ENCODE measurements at places on chromosomes 16 and 17.

GRCh38 chr17:43879723-43880419 lies 27.5 kb downstream of the MPP2 start:
- DNase-seq, result no peak

GRCh38 chr17:17913695-17914332 lies 58.4 kb downstream of the TOM1L2 start:
- DNase-seq, result no peak

- DNase-seq, result no peak
These were observed 38.4 kb downstream of the PTRH2 start for GRCh38 chr17:59668816-59669215.

DNA sequence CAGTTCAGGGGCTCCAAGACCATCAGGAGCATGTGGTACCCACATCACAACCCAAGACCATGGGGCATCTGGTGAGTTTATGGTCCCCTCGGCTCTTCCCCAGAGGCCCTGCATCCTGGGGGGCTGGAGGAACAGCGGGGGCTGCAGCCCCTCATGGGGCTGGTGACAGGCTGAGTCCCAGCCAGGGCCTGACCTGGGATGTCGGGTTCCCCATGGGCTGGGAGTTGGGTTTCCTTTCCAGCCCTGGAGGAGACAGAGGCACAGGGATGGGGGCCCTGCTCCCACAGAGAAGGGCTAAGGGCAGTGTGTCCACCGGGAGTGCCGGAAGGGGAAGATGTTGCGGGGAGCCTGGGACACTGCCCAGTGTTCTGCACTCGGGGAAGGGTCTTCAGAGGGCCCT lies 82.4 kb downstream of the GOSR1 start:
- no peak for DNase-seq

GRCh38 chr17:14042411-14042810 lies 26.9 kb upstream of the COX10 start:
- no peak for DNase-seq

DNA sequence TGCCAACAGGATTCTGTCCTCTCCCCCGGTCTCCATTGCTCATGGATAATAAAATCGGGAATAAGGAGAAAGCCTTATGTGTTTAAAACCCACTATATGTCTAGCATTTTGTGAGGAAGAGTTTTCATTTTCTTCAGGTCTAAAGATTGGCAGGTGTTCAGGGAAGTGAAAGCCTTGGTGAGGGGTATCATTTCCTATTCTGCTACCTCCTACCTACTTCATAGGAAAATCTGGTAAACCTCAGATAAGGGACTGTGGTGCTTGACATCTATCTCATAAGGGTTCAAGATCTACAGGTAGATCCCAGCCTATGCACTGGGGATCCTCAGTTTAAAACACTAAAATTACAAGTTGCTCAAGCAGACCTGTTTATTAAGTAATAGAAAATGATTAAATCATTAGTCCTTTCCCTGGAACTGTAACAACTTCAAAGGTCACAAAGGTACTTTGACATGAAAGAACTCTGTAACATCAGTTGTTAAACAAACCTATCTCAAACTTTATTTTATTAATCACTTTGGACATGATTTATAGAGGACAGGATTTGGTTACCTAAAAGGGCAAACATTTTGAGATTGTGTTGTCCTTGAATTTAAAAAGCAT lies 6.5 kb downstream of the MOSMO start:
- no peak for DNase-seq

DNA sequence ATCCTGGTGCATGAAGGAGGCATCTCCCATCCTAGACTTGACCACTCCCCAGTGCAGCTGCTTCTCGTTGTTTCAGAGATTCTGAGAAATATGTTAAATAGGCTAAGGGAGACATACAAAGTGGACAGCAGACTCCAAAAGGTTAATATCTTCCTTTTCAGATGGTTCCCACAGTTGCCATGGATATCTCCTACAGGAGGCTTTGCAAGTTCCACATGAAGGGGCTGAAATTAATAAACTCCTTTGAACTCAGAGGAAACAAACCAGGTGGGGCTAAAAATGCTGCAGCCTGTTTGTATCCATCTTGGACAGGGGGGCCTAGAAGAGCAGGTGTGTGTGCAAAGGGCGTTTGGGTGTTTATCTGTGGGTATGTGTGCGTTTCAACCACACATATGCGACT lies 257.4 kb upstream of the XYLT1 start:
- DNase-seq, result no peak

- no peak for DNase-seq
These were observed 50.9 kb downstream of the B9D1 start for GRCh38 chr17:19311421-19312215.

GRCh38 chr16:58265480-58266052 lies 29.3 kb downstream of the PRSS54 start:
- peak; percentile 31 for DNase-seq

GRCh38 chr16:29977063-29977825 lies 3.6 kb downstream of the TAOK2 start:
- DNase-seq, result no peak

DNA sequence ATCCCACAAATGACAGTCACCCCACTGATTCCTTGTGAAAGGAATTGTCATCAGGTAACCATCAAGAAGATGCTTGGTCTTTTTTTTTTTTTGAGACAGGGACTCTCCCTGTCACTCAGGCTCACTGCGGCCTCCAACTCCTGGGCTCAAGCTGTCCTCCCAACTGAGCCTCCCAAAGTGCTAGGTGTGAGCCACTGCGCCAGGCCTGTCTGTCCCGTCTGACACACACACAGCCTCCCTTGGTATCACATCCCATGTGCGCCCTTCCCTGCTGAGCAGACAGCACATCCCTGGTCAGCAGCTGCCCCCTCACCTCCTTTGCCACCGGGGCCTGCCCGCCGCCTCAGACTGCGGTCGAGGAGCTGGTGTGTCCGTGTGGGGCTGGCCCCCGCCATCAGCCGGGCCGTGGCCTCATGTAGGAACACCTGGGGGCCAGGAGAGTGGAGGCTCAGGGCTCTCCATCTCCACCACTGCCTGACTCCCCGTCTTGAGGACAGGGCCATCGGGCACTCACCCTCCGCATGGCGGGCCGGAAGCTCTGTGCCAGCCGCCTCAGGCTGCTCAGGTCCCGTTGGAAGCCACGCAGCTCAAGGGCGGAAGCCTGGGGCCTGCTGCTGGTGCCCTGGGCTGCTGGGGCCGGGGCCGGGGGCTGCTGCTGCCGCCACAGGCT lies 23.6 kb downstream of the SREBF1 start:
- no peak for DNase-seq

GRCh38 chr17:75771334-75772281 lies 6.6 kb upstream of the GALK1 start:
- DNase-seq, result no peak

GRCh38 chr17:48433896-48434295 lies 3.9 kb upstream of the SKAP1 start:
- DNase-seq, result no peak

DNA sequence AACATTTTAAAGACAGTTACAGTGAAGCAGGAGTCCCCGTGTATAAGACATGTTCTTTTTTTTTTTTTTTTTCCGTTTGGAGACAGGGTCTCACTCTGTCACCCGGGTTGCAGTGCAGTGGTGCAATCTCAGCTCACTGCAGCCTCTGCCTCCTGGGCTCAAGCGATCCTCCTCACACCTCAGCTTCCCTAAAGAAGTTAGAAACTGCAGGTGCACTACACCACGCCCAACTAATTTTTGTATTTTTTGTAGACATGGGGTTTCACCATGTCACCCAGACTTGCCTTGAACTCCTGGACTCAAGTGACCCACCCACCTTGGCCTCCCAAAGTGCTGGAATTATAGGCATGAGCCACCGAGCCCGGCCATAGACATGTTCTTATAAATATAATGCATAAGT lies 3.0 kb downstream of the EVI2B start:
- DNase-seq, result no peak

DNA sequence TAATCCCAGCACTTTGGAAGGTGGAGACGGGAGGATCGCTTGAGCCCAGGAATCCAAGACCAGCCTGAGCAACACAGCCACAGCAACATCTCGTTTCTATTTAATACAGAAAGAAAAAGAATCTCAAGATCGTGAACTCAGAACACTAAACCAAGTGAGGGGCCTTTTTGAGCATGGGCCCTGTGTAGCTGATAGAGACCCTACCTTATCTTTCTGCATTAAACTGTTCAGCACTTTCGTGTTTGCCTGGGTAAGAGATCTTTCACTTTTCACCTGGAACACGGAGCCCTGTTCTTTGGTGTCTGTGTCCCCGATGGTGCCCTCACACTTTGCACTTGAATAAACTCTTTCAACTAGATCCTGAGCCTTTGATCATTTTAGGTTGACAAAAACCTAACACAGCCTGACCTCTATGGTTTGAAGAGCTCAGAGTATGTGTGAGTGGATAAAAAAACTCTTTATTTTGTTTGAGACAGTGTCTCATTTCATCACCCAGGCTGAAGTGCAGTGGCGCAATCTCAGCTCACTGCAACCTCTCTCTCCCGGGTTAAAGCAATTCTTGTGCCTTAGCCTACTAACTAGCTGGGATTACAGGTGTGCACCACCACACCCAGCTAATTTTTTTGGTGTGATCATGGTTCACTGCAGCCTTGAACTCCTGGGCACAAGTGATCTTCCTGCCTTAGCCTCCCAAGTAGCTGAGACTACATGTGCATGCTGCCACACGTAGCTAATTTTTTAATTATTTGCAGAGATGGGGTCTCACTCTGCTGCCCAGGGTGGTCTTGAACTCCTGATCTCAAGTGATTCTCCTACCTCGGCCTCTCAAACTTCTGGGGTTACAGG lies 83.8 kb upstream of the GRIN2A start:
- DNase-seq, result no peak

DNA sequence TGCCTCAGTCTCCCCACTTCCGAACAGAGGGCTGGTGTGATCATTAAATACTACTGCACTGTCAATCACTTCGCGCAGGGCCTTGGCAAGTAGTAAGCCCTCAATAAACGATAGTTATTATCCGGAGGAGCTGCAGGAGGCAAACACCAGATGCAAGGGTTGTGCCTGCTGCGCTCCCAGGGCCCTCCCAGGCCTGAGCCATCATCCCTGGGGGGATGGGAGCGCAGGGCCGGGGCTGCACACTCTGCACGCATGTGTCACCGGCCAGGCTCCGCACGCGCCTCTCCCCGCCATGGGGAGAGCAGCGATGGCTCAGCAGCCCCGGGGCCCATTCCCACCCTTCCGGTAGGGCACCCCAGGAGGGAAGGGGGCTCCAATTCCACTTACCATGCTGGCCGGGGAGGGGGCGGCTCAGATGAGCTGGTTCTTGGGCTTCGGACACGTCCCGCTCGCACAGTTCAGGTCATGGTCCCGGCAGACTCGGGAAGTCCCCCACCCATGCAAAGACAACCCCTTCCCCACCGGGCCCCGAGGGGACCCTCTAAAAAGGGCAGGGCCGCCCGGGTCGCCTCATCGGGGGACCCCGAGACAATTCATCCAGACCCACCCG lies 681 bp downstream of the XPO6 start:
- peak; percentile 49 for DNase-seq

- peak; percentile 44 for DNase-seq
These were observed 22.2 kb downstream of the CLTC start for GRCh38 chr17:59641799-59642484.

DNA sequence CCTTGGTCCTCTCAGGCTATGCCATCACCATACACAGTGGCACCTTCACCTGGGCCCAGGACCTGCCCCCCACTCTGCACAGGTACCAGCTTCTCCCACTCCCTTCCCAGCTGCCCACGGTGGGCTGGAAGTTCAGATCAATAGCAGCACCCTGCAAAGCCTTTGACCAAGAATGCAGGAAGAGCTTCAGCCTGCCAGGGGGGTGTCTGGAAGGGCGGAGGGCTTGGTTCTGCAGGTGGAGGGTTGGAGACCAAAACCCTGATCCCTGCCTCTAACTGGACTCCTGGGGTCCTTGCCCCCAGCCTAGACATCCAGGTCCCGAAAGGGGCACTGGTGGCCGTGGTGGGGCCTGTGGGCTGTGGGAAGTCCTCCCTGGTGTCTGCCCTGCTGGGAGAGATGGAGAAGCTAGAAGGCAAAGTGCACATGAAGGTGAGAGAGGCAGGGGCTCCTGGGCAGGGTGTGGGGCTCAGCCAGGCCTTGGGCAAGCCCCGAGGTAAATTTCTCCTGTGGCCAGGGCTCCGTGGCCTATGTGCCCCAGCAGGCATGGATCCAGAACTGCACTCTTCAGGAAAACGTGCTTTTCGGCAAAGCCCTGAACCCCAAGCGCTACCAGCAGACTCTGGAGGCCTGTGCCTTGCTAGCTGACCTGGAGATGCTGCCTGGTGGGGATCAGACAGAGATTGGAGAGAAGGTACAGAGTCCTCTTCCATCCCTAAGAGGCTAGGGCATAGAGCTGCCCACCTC lies 34.3 kb downstream of the ABCC3 start:
- DNase-seq, result no peak

DNA sequence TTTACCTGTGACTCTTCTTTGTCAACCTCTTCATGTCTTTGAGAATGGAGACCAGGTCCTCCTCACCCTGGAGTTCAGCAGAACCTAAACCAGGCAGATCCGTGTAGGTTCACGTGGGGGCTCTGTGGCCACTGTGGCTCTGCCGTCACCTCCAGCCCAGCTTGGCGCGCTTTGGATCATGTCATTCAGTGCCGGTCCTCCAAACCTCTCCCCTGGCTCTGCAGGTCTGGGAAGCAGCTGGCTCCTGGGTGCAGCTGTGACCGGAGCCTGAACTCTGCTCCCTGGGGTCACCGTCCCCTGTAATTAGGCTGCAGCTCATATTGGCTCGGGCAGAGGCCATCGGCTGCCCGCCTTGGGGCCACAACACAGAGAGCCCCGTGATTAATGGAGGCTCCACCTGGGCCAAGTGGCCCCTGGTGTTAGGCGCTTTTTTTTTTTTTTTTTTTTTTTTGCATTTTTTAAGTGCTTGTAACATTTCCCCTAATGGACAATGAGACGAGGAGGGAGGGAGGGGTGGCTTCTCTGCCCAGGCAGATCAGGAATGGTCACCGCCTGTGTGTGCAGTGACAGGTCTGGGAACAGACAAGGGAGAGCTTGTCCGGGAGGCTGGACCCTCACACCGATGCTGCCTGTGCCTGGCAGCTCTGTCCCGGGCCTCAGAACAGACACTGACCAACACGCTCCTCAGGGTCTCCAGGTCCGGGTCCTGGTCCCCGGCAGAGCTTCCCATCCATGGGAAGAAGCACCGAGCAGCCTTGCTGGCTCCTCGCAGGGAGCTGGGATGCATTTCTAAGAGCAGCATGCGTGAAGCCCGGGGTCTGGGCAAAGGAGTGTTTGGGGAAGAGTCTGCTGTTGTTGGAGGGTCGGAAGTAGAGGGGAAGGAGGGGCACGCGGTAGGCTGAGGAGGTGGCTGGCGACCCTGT lies 247.9 kb downstream of the SEC14L1 start:
- DNase-seq, result no peak

DNA sequence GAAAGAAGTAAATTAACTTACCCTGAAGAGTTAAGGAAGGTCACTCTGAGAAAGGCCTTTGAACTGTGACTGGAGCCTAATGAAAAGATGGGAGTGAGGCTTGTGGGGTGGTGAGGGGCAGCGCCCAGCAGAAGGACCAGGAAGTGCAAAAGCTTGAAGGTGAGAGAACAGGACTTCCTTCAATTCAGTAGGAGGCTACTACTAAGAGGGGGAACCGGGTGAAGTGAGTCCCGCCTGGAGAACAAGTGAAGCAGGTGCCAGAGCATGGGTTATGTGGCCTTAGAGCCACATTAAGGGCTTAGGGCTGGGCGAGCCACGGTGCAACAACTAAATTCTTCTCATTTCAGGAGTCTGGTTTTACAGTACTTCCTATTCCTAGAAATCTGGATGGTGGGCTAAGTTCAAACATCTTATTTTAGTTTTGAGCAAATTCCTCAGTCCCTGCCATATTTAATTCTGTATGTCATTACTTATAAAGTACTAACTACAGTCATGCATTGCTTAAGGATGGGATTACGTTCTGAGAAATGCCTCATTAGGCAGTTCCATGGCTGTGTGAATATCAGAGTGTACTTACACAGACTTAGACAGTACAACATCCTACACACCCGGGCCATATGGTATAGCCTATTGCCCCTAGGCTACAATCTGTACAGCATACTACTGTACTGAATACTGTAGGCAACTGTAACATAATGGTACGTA lies 5.1 kb downstream of the CFAP20 start:
- no peak for DNase-seq

All from CD4-positive, alpha-beta T cell treated with Interleukin-10 for 1 hour (primary cell).